A549 treated with CpdA at 1 μM for 4 hours (cell line): ENCODE measurements at places on chromosomes 3 and 15. TPM values are rescaled to one million over a fixed set of nuclear protein-coding genes. Genes with fewer than 3 reads are reported as not detected.

GOLGA8T gene
- total RNA-seq = 0.90 to 1.6 TPM (median 1.4 TPM) in 5 replicates

FANCD2OS gene
- total RNA-seq = not detected in 5 replicates

TUSC7 gene
- not detected in 5 replicates for total RNA-seq

GPR160 gene
- 1.2 to 2.0 TPM (median 1.8 TPM) in 5 replicates for total RNA-seq

PLOD2 gene
- total RNA-seq = 116 to 171 TPM (median 139 TPM) in 5 replicates

PKM gene
- 3,339 to 3,789 TPM (median 3,599 TPM) in 5 replicates for total RNA-seq

LIPC gene
- total RNA-seq = 0.11 to 0.21 TPM in 2 of 5 replicates, not detected in the others

RASSF1 gene
- total RNA-seq = 16.4 to 20.7 TPM (median 18.7 TPM) in 5 replicates

NMNAT3 gene
- total RNA-seq = 0.96 to 1.8 TPM (median 1.4 TPM) in 5 replicates

FBXL2 gene
- 6.0 to 8.5 TPM (median 7.2 TPM) in 5 replicates for total RNA-seq

PRR20G gene
- total RNA-seq = 0.05 to 0.21 TPM (median 0.13 TPM) in 4 of 5 replicates, not detected in the other

KLHL40 gene
- not detected in 5 replicates for total RNA-seq

C3orf22 gene
- not detected in 5 replicates for total RNA-seq

NOX5 gene
- 0.27 to 0.38 TPM (median 0.31 TPM) in 5 replicates for total RNA-seq

CHRD gene
- total RNA-seq = 0.11 to 0.27 TPM (median 0.22 TPM) in 5 replicates

CCDC54 gene
- total RNA-seq = not detected in 5 replicates

ACAP2 gene
- total RNA-seq = 6.1 to 10.1 TPM (median 7.6 TPM) in 5 replicates

PCCB gene
- 26.5 to 30.1 TPM (median 28.4 TPM) in 5 replicates for total RNA-seq

CCDC39 gene
- total RNA-seq = not detected in 5 replicates

SI gene
- total RNA-seq = not detected in 5 replicates

MFGE8 gene
- 306 to 389 TPM (median 324 TPM) in 5 replicates for total RNA-seq

MYRIP gene
- total RNA-seq = 0.03 to 0.07 TPM in 2 of 5 replicates, not detected in the others

GAP43 gene
- 0.05 to 0.08 TPM in 2 of 5 replicates, not detected in the others for total RNA-seq

IGSF10 gene
- total RNA-seq = 0.59 to 1.2 TPM (median 0.78 TPM) in 5 replicates

SNTN gene
- total RNA-seq = not detected in 5 replicates

TMEM212 gene
- total RNA-seq = not detected in 5 replicates

PSMD2 gene
- total RNA-seq = 298 to 415 TPM (median 323 TPM) in 5 replicates

PAK6 gene
- total RNA-seq = 0.19 to 0.47 TPM (median 0.30 TPM) in 4 of 5 replicates, not detected in the other

ATP2C1 gene
- total RNA-seq = 33.3 to 37.4 TPM (median 34.3 TPM) in 5 replicates

APBA2 gene
- 17.2 to 21.8 TPM (median 18.3 TPM) in 5 replicates for total RNA-seq

RAMAC gene
- 39.0 to 61.3 TPM (median 43.3 TPM) in 5 replicates for total RNA-seq

RBPMS2 gene
- total RNA-seq = 7.1 to 9.5 TPM (median 8.9 TPM) in 5 replicates

ST3GAL6 gene
- total RNA-seq = 0.60 to 1.9 TPM (median 0.91 TPM) in 5 replicates
